ENCODE measurements at places on chromosomes 11 and 22.

GRCh38 chr11:3190600-3190999 lies 25.5 kb upstream of the OSBPL5 start:
- DNase-seq, result no peak

DNA sequence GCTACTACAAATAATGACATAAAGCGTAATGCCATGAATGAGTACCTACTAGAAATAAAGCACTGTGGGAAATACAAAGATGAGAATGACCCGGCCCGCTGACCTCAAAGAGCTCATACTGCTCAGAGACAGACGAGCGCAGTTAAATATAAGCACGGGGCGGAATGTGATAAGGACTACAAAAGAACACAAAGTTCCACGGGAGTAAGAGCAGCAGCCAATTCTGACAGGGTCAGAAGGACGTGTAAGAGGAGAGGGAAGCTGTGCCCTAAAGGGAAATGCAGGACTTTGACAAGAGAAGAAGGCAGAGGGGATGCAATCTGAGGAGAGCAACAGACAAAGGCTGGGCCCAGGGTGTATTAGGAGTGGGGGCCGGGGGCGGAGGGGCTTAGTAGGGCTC lies 314.6 kb downstream of the LARGE1 start:
- peak; percentile 68 for DNase-seq

- DNase-seq, result no peak
Observed at GRCh38 chr11:80240245-80240644, 799.4 kb upstream of the TENM4 start.

GRCh38 chr22:35266277-35266676 lies 9.0 kb downstream of the HMGXB4 start:
- no peak for DNase-seq

DNA sequence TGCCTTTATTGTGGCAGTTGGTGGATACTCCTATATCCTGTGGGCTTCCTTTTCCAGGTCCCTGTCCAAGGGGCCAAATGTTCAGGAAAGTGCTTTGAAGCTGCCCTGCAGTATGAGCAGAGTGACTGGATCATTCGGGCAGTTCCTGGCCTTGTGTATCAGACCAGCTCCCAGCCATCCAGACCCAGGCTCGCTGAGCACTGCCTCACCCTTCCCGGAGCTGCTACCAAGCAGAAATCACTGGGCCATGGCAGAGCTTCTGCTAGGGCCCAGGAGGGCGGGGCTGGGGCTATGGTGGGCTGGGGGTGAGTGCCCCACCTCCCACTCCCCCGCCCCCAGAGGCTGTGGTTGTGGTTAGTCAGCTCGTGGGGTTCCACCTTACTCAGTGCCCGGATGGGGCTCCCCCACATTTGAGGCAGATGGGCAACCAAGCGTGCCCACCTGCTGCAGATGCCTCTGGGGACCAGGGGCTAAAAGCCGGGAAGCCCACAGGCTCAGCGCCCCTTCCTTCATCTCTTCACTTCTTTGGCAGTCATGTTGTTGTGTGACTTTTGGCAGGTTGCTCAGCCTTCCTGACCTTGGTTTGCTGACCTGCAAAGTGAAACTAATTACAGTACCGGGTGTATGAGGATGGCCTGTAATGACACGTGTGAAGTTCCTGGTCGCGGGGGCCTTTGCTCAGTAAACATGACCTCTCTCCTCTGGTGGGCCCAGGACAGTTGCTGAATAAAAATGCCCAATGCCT lies 2.1 kb upstream of the LRRC32 start:
- DNase-seq, result no peak
